Activated naive CD4-positive, alpha-beta T cell treated with anti-CD3 and anti-CD28 coated beads, Interleukin-2, amount 50 U/mL, for 16 hours (primary cell): ENCODE measurements at places on chromosomes 3 and 15.

DNA sequence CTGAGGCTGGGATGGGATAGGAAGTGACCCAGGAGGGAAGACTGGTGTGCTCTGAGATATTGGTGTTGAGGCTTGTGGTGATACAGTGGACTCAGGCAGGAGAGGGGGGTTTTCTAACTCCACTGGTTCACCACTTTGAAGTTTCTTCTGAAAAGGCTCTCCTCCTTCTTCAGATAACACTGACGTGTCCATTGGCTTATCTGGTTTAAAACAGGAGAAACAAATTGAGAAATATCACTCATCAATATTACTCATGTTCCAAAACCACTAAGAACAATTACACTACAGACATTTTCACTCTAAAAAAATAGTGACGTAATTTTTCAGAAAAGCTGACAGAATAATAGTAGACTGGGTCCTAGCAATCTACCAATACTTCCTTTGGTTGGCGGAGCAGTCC lies 23.1 kb downstream of the TP53BP1 start:
- DNase-seq: no peak

DNA sequence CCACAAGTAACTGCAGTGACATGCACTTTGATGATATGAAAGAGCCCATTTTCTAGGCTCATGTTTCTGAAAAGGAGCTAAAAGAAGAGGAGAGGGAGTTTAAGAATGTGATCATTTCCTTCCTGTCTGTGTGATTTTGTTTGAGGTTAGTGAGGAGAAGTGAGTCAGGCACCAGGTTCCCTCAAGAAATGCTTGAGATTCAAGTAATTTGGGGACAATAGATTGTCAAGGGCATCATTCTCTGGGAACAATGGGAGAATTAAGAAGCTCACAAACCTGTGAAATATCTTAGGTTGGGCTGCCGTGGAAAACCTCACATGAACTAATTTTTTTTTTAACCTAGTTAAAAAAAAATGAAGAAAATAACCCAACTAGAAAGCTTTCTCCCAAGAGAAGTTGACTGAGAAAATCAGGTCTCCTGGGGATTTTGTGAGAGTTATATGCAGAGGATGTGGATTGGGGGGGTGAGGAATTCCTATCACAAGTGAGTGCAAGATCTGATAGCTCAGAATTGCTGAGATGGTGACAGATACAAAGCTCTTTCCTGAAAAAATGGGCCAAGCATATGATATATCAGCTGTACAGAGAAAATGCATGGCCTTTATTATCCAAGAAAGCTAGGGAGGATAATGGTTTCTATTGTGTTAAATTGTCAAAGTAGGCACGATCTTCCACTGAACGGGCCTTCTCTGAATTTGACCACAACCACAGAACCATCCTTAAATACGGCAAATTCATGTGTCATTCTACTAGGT lies 203.3 kb downstream of the FEZF2 start:
- no peak for DNase-seq

DNA sequence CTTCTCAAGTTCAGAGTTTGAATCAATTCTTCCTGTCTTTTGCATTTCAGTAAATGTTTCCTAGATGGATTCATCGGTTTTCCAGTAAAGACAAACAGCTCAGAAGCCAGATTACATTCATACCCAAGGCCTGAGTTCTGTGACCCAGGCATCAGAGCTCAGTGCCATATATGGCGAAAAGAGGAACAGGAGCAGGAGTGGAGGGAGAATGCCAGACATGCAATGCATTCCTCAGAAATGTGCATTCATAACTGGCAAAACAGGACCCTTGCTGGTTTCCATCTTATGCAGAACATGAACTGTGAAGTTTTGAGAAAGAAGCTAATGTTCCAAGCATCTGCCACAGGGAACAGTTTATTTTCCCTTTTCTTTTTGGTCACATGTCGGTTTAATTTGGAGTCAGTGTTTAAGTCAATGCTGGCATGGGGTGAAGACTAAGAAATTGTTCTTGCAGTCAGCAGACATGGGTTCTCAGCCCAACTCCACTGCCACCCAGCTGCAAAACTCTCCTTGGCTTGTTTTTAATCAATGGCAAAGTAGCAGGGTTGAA lies 116.5 kb downstream of the LPP start:
- DNase-seq: no peak

DNA sequence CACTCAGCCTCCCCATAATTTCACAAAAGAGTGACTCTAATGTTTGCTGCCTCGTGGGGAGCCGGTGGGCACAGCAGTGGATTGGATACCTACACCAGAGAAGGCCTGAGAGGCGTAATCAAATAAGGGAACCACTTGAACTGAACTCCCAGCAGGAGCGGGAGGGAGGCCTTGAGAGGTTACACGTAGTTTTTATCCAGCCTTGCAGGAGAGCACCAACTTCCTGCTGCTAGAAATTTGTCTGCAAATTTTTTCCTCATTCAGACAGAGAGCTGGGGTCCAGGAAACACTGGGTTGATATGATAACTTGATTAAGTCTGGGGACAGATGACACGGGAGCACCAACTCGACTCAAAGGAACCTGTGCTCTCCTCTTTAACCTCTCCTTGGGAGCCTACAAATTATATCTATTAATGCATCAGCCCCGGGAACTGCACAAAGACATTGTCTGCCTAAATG lies 69.8 kb downstream of the HES1 start:
- DNase-seq: peak; percentile 30

GRCh38 chr3:17063596-17063995 lies 178.8 kb downstream of the PLCL2 start:
- no peak for DNase-seq

- no peak for DNase-seq
Observed at GRCh38 chr3:122298239-122298638, 26.8 kb upstream of the CSTA start.

DNA sequence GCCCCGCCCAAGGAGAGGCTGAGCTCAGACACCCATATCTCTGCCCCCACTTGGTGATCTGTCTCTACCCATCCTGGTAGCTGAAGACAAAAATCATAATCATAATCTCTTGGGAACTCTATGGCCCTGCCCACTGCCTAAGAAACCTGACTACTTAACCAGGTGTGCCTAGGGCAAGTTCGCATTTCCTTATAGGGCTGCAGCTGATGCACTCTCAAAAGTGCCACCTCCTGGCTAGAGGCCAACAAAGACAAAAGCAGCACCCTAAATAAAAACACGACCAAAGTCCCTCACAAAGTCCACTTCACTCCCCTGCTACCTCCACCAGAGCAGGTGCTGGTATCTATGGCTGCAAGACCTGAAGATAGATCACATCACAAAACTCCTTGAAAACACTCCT lies 250.4 kb upstream of the SLITRK3 start:
- DNase-seq: no peak

DNA sequence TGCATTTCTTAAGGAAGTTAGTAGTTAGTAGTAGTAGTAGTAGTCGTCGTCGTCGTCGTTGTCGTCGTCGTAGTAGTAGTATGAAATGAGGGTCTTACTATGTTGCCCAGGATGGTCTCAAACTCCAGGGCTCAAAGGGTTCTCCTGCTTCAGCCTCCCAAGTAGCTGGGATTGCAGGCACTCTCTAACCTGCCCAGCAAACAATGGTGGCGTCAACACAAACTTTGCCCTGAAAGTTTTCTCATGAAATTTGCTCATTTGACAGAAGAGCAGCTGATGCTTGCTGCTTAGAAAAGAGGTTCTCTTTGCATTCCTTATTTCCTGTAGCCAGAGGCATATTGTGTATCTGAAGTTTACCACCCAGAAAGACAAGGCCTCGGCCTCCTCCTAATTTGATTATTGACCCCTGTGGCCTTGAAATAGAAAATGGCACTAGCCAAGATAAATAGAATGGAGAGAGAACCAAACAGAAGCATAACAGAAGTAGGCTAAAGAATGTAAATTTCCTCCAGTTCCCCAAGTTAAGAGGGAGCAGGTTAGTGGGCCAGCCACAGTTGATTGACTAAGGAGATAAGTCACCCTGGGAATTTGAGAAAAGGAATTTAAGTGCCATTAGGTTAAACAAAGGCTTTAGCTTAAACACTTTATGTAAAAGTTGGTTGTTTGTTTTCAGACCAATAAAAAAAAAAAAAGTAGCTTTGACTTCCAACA lies 166.2 kb upstream of the ROBO2 start:
- no peak for DNase-seq

DNA sequence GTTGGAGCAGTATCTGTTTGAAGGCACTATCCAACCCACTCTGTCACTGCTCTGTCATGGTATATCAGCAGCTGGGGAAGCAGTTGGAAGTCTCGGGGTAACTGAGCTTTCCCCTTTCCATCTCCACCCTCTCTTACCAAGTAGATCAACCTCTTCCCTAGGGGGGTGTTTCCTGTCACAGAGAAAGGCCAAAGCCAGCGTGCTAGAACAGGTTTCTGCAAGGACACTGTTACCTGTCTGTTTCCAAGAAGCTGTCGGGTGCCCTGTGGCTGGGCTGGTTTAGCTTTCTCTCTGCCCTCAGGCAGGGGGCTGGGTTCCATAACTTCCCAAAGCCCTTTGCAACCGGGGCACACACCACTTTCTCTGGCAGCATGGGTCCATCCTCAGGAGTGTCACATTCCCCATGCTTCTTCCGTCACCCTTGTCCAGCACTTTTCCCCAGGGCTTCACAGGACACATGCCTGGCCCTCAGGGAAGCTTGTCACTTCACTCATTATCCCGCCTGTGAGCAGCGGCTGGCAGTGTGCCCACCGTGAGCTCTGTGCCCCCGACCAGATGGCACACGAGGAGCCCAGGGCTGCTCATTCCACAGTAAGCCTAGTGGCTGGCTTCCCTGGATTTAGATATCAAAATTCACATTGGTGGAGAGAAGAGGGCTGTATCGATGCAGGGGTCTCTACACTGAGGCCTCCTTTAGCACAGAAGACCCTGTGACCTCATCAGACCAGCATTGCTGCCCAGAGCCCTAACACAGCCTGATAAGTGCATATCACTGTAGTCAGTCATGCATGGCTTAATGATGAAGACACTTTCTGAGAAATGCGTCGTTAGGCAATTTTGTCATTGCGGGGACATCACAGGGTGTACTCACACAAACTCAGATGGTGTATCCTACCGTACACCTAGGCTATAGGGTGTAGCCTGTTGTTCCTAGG lies 205.8 kb downstream of the SLCO3A1 start:
- no peak for DNase-seq

DNA sequence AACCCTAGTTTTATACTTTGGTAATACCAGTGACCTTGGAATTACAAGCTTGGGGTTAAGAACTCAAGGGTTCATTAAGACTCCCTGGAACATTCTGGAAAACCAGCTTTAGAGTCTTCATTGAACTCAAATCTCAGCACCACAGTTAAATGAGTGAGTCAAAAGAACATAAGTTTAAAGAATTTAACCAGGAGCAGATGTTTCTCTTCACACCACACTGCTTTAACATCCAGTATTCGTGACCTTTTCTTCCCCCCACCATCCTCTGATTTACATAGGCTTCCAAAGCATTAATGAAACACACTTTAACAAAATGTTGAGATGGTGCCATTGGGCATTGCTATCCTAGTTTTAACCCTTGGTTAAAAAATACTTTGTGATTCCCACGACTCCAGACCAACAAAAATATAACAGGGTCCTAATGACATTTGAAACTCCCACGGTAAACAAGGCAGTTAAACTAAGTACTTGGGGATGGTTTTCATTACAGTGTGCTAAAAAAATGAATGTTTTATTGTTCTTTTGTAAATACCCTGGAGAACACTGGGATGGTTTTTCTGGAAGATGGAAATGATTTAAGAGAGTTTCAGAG lies 123.9 kb downstream of the OXNAD1 start:
- DNase-seq: no peak

GRCh38 chr15:101100593-101101442 lies 151.0 kb downstream of the CHSY1 start:
- DNase-seq: no peak

DNA sequence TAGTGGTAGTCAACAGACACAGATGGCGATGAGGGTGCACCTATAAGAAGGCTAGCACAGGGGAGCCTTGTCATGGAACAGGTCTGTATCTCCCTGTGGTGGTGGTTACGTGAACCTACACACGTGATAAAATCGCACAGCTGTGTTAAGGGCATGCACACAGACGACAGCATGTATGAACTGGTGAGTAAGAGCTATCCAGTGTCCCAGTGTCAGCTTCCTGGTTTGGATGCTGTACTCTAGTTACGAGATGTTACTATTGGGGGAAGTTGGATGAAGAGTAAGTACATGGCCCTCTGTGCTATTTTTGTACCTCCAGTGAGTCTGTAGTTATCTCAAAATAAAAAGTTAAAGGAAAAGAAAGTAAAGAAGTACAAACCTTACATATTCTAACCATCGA lies 38.2 kb downstream of the MTMR10 start:
- no peak for DNase-seq

DNA sequence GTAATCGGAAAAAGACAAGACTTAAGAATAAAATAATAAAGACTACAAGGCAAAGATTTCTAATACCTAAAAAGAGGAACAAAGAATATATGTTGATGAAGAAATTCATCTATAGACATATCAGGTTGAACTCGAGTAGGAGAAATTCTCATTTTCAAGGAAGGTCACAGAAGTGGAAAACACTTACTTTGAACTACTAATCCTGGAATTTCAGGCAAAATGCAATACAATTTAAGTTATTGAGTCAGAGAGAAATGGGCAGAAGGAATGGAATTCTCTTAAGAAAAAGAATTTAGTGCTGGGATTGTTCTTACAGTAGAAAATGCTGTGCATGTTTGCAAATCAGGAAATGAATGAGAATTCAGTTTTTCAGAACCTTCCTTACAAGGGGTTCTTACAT lies 135.9 kb upstream of the TGFBR2 start:
- no peak for DNase-seq

GRCh38 chr3:131716007-131716406 lies 213.2 kb upstream of the MRPL3 start:
- no peak for DNase-seq

DNA sequence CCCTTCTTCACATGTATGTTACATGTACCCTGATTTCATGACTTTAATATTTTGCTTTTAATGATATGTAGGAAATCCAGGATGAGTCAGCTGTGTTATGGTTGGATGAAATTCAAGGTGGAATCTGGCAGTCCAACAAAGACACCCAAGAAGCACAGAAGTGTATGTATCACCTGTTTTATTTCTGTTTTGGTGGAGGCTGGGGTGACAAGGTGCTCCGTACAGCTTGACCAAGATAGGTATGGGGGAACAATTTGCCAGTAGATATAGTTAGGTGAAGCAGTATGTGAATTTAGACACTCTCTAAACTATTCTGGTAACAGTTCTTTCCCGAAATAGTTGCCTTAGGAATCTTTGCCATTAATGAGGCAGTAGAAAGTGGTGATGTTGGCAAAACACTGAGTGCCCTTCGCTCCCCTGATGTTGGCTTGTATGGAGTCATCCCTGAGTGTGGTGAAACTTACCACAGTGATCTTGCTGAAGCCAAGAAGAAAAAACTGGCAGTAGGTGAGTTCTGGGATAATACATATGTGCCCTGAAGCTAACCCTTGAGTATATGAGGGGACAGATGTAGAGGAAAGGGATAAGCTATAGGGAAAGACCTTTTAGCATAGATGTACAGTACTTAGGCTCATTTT lies 63.7 kb upstream of the CRTC3 start:
- no peak for DNase-seq
